NCI-H1694 (cell line): ENCODE measurements at places on chromosomes 3 and 15.

GRCh38 chr3:151856118-151856517, 17.3 kb upstream of the SUCNR1 start:
- no peak for DNase-seq

DNA sequence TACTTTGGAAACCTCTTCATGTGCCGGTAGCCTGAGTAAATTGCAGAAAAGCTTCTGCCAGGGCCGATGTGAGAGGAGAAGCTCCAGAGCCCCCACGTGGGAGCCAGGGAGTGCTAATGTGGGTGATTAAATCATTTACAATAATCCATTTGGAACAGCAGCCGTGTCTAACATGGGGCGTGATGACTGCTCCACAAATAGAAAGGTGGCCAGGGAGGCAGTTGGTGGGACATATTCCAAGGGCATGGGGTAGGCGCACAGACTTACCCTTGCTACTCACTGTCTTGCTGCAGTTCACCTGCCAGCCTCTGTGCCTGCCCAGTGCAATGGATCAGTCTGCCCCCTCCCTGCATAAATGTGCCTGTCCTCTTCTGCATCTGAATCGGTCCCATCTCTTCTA, 39.3 kb upstream of the INSYN1 start:
- peak; percentile 15 for DNase-seq

- no peak for DNase-seq
These were observed 180.6 kb upstream of the LRRN1 start for GRCh38 chr3:3618623-3619022.

DNA sequence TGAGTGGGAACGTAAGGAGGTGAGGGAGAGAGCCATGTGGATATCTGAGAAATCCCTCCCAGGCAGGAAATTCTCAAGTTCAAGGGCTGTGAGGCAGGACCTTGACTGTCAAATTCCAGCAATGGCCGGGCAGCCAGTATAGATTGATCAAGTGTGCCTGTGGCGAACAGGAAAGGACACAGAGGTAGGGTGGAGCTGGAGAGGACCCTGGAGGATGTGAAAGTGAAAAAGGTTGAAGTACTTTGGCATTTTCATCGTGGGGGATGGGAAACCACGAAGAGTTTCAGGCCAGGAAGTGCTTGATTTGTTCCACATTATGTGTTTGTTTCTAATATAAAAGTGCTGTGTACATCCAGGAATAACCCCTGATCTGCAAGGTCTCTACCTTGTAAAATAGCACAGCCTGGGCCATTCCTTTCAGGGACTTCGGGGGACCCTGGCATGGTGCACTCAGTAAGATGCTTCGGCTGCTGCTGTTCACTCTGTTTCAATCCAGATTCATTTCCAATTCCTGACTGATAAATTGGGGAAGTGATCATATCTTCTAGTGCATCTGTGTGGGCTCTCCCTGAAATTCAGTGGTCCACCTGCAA, 156.6 kb downstream of the MCTP2 start:
- DNase-seq, result no peak

DNA sequence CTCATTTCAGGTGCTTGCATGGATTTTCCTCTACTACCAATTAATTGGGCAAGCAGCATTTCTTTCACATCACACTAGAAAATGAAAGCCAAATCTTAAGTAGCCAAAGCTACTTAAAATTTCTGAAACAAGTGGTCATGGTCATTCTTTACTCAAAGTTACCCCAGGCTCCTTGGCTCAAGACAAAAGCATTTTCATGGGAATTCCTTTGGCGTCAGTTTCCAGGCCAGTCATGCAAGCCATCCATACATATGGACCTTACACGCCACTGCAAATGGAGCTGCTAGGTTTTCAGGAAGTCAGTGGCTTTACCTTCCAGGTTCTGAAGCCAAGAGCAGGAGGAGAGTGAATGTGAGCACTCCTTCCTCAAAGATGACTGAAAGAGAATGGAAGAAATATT, 83.7 kb upstream of the IL12A start:
- no peak for DNase-seq

DNA sequence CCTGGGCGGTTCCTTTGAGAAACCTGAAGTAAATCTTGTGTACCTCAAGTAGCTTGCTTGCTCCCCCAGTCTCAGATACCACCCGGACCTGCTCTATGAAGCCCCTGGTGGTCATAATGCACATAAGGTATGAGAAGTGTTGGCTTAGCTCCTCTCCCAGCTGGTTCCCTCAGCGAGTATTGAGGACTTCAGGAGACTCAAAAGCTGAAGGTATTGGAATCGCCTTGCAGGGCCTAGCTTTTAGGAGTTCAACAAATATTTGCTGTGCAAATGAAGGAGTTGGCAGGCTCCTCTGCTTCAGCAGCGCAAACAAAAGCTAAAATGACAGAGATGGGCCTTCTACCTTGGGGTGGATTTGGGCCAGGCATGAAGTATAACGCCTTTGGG, 1.7 kb downstream of the CMTM8 start:
- no peak for DNase-seq

DNA sequence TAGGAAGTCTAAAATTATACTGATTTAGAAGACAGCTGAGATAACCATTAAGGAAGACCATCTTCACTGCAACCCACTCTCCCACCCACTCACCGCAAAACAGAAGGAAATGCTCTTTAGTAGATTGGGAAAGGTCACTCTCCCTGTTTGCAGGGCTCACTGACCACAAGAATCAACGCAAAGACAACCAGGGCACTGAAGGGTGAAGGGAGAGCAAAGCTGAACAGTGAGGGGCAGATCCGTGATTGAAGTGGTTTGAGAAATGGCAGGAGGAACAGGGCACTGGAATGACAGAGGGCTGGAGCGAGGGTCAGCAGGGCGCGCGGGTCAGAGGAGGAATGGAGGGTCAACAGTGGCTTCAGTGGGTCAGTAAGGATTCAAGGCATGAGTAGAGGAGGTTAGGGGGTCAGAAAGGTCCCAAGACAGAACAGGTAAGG, 520 bp downstream of the MESD start:
- no peak for DNase-seq

DNA sequence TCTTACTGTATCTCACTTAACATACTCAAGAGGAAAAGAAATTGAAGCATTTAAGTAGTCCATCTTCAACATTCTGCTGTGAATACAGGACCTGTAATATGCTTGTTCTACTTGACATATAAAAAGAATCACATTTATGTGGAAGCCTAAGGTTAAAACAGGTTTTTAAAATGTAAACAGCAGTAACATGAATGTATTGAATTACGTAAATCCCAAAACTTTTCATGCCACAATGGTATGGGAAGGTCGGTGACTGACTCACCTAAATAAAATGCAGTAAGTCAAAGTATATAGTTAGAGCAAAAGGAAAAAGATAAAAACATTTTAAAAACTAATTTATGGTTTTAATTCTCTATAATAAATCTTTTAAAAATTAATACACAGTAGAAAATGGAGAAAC, 115.7 kb upstream of the TJP1 start:
- DNase-seq, result no peak

DNA sequence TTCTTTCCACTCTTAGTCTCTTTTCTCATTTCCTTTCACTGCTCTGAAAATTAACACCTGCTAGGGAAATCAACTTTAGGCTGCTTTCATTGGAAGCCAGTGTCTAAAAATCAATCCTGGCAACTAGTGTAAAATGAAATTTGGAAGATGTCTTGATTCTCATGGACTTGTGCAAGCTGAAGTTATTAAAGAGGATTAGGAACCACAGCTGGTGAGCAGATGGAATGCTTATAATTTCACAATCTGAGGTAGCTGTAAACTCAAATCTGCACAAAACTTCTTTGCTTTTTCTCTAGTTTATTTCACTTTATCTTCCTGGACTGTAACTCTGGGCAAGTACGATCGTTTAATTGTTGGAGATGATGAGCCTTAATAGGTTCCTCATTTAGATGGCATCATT, 175.6 kb downstream of the GHSR start:
- no peak for DNase-seq
